ENCODE measurements at places on chromosomes 12 and 14. TPM values are rescaled to one million over a fixed set of nuclear protein-coding genes. Genes with fewer than 3 reads are reported as not detected.

The TAS2R46 gene
- total RNA-seq: 2.6 TPM

The SYNDIG1L gene
- not detected for total RNA-seq

The ARHGEF40 gene
- 42.8 TPM for total RNA-seq

The MYF5 gene
- not detected for total RNA-seq

The CCDC38 gene
- not detected for total RNA-seq

The KERA gene
- not detected for total RNA-seq

The TMEM132C gene
- not detected for total RNA-seq

The SINHCAF gene
- total RNA-seq: 43.6 TPM

The RNASE2 gene
- total RNA-seq: not detected

The SMOC1 gene
- total RNA-seq: not detected

The ARMH4 gene
- total RNA-seq: 10.7 TPM

The CCDC177 gene
- under 0.01 TPM for total RNA-seq

The PLEKHG7 gene
- not detected for total RNA-seq

The TAS2R42 gene
- total RNA-seq: not detected

The TPPP2 gene
- total RNA-seq: not detected

The GDF3 gene
- total RNA-seq: not detected

The ACTR10 gene
- total RNA-seq: 43.9 TPM

The PRR4 gene
- total RNA-seq: 1.1 TPM

The CABP1 gene
- total RNA-seq: 1.1 TPM

The CPM gene
- total RNA-seq: 7.9 TPM

The MGAT4C gene
- under 0.01 TPM for total RNA-seq

The GPRC5D gene
- total RNA-seq: not detected

The BIN2 gene
- not detected for total RNA-seq

The APOLD1 gene
- total RNA-seq: 13.2 TPM

The RPL10L gene
- total RNA-seq: not detected

The TCL1B gene
- not detected for total RNA-seq

The DAO gene
- not detected for total RNA-seq

The GZMB gene
- not detected for total RNA-seq

The KRT82 gene
- total RNA-seq: not detected
